ENCODE measurements at places on chromosomes 6 and 20. TPM values are rescaled to one million over a fixed set of nuclear protein-coding genes. Genes with fewer than 3 reads are reported as not detected.

FAM83B gene
- 0.43 TPM for total RNA-seq

FAM209B gene
- not detected for total RNA-seq

CLVS2 gene
- total RNA-seq, result not detected

MLIP gene
- not detected for total RNA-seq

KCNK16 gene
- total RNA-seq, result not detected

EDN3 gene
- not detected for total RNA-seq

CFB gene
- 3.5 TPM for total RNA-seq

DCDC2 gene
- total RNA-seq, result under 0.01 TPM

GPLD1 gene
- 0.43 TPM for total RNA-seq

DNA sequence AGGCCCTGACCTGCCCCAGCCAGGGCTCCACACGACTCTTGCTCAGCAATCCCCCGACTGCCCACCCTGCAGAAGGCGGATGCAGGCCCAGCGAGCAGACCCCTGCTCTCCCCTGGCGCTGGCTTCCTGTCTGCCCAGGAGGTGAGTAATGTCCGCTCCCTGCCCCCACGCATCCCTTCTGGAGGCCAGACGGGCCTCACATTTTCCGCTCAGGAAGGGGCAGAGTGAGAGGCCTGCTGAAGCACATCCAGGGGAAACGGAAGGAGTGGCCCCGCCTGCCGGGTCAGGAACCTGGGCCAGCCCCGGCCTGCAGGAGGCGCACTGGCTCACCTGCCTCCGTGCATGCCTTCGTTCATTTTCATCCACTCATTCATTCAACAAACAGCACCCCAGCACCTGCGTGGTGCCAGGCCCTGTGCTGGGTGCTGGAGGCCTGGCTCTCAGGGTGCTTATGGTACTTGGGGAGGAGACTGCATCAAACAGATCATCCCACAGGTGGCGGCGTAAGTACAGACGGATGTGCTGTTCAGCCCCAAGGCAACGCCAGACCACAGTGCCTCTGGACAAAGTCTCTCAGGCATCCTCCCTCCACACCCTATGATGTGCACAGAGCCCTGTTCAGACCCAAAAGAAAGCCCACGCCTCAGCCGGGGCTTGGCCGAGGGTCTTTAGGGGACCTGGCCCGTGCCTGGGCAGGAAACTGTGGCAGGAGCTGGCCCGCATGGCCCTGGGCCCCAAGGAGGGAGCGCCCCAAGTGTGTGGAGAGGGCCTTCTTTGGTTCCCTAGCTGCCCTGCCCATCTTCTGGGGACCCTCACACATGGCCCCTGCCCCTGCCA lies 112.1 kb downstream of the ASXL1 start:
- DNase-seq, result peak; percentile 61

DNA sequence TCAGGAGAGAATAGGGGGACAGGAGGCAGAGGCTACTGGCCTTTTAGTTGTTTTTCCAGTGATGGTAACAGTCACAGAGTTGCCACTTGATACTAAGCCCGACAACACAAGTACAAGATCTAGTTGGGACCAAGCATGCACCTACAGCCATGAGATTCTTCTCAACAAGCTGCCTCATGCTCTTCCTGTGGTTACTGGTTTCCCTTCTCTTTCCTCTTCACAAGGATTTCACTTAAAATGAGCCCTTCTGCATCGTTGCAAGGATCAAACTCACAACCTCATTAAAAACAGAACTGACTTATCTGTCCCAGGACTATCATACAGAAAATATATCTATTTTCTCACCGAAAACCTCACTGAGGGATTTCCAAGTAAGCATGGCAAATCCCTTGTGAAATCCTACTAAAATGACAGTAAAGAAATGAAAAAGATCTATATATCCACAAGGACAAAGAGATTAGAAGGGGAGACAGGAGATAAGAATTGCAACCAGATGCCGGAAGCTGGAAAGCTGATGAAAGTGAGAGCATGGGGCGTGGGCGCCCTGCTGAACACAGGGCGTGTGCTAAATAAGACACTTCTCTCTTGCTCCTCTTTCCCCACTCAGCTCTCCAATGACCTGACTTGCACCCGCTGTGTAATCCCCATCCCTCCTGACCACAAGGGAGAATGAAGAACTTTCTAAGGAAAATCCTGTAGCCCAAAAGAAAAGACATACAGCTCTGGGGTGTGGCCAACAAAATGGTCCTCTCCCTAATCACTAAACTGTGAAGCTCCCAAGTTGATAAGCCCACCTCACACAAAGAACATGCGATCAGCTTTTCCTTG lies 13.4 kb downstream of the MTFR2 start:
- DNase-seq, result peak; percentile 85

DNA sequence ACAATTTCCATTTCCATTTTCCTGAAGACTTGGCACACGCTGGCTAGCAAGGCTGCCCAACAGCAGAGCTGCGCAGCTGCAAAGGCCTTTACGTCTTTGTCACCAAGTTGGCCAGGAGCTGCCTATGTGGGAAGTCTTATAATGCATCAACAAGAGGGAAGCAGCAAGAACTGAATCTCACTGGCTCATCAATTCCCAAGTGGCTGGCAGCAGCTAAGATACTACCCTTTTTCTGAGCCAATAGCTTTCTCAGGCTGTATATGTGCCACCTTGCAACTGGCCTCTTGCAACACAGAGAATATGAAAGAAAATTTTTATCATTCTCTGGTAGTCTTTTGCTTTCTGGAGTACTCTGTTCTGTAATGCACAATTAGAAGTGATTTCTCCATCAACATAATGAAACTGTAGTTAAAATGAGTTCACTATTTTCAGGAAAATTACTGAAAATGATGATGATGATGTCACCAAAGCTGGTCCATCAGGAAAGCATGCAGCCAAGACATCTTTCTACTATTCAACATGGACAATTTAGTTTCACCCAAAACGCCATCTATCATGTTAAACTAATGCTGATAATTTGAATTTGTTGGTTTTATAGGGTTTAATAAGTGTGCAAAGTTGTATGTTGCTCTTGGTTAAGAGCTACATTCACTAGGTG lies 97.3 kb upstream of the FOXA2 start:
- DNase-seq, result no peak

DNA sequence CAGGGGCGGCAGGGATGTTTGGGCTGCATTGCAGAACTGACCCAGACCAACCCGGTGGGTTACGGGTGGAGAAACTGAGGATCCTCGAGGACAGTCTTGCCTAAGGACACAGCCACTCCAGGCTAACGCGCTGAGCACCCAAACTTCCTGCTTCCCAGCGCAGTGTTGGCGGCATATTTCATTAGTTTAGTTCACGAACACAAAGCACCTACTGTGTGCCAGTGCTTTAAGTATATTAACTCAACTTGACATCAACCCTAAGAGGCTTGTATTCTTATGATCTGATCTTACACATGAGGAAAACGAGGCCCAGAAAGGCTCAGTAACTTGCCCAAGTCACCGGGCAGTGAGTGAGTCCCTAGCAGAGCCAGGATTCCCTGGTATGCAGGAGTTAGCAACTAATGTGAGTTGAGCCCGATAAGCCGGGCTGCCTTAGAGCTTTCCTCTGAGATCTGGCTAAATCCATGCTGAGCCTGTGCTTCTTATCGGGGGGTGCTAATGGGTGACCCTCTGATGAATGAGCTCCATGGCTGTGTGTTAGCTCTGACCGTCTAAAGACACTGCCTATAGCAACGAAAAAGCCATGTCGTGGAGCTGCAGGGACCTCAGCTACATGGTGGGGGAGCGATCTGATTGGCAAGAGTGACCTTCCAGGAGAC lies 92.7 kb downstream of the CD40 start:
- DNase-seq, result no peak

- peak; percentile 25 for DNase-seq
Observed at GRCh38 chr6:7671581-7671980, 54.3 kb upstream of the BMP6 start.

DNA sequence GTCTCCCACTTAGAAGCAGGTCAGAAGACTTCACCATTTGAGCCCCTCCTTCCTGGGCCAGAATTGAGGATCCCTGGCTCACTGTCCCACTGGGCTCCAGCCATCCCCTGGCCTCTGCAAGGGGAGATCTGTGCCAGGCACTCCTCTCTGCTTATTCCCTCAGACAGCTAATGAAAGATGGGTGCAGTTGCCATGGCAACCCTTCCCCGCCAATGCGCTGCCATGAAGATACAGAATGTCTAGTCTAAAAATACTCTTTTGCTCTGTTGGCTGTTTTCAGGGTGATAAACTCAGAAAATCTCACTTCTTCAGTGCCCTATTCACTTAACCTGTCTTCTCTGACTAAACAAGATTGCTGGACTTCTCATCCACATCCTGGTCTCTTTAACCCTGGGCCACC lies 13.6 kb upstream of the TTLL2 start:
- no peak for DNase-seq

- DNase-seq, result no peak
Observed at GRCh38 chr6:139416146-139416545, 41.7 kb upstream of the CITED2 start.

DNA sequence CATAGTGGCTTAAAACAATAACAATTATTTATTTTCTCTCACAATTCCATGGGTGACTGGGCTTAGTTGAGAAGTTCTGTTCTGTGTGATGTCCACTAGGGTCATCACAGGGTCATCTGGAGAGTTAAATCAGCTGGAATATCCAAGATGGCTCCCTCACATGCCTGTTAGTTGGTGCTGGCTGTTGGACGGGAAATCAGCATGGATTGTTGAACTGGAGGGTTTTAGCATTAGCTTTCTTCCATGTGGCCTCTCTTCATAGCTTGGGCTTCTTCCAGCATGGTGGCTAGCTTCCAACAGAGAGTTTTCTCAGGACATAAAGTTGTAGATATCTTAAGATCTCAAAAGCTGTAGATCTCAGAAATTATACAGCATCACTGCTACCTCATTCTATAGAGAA lies 19.6 kb downstream of the MARCKS start:
- no peak for DNase-seq

- DNase-seq, result peak; percentile 93
Observed at GRCh38 chr6:133707456-133707855, 181.5 kb upstream of the TCF21 start.

DNA sequence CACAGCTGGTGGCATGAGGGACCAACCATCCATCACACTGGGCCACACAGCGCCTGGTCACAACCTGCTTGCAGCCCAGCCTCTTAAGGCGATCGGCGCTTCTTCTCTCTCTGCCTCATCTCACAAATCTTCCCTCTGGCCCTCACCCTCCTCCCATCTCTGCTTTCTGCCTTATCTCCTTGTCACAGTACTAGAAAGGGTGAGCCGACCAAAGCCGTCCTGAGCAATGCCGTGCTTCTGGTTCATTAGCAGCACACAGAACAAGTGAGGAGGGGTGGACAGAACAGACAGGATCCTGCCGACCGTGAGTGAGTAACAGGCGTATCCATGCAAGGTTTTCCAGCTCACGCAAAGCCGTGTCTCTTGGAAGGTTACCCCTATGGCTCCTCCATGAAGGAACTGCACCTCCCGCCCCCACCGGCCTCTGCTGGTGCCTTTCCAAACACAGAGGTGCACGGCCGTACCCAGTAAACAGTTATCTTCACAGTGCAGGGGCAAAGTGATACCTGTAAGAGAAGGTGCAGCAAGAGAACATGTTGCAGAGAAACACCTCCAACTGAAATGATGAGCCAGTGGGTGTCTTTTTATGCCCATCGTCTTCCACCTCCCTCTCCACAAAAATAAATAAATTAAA lies 331.7 kb downstream of the FARS2 start:
- no peak for DNase-seq

DNA sequence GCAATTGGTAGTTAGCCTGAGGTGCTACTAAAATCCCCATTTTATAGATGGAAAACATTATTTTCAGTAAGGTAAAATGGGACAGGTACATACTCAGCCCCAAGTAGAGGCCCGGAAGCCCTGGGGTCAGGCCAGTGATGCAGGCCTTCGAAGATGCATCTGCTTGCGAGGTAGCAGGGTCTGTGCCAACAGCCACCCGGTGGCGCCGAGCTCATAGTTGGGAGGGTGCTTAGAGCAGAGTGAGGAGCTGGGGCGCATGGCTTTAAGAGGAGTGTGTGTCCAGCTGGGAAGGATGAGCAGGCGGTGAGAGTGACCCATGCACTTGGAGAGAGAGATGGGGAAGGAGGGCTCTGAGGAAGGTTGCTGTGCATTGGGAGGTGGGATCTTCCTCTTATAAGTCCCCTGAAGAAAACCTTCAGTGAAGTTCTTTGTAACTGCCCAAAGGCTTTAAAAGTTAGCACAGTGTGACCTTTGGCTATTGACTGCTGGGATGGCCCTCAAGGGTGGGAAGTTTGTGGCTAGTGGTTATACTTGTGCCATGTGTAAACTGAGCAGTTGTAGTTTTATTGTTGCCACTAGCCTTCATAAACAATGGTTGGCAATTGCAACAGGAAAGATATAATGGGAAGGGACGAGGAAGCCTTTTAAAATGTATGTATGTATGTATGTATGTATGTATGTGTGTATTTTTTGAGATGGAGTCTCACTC lies 71.1 kb downstream of the TOX2 start:
- no peak for DNase-seq

DNA sequence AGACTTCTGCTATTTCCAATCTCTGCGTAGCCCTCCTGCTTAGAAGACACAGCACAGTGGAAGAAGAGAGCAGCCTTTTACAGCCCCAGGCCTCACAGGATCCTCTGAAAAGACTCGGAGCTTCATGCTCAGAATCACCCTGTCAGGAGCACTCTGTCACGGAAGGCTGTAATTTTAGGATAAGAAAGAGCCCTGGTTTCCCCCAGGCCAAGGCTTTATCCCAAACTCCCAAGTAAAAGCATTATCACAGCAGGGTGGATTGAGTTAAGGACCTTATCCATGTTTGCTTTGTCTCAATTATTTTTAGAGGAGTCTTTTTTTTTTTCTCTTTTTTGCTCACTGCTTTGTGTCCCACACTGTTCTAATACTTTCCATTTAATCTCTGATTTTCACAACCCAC lies 39.2 kb downstream of the ANKS1A start:
- DNase-seq, result no peak

DNA sequence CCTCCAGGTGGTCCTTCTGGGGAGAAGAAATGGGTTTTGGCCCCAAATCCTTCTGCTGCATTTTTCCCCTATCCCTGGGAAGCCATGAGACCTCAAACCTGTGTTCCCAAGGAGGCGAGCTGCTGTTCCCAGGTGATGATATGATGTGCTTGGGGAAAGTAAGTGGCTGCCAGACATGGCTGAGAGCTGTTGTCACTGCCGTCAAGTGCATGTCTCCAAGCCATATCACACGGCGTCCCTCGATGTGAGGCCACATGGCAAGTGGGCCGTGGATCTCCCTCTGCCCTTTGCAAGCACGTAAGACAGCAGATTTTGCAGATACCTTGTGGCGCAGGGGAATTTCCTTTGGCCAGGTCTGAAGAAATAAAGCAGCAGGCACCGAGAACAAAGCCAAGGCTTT lies 103.7 kb upstream of the CD93 start:
- DNase-seq, result no peak

- no peak for DNase-seq
Observed at GRCh38 chr6:41189967-41190366, 11.0 kb downstream of the TREML2 start.
